ENCODE measurements at places on chromosomes 1 and 21.
A peak's percentile ranks its signal among the peaks of the same experiment; 100 is the strongest.

- DNase-seq = no peak
Measured at GRCh38 chr21:16421007-16421406, 691.2 kb downstream of the USP25 start.

- no peak for DNase-seq
Measured at GRCh38 chr1:115241309-115241708, 96.7 kb downstream of the NGF start.

DNA sequence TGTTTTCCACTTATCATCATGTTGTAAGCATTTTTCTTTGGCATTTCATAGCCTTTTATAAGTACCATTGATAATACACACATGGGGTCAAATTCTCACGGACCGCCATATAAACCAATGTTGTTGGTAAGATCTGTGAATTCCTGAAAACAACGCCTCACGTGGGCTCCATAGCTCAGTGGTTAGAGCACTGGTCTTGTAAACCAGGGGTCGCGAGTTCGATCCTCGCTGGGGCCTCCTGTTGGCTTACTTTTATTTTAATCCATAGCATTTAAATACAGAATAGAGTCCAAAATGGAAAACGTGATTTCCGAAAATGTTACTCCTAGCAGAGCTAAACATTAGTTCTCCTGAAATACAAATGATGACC, 83.1 kb downstream of the HHIPL2 start:
- peak; percentile 19 for DNase-seq

- peak; percentile 59 for DNase-seq
Measured at GRCh38 chr1:112507921-112508277, 866 bp upstream of the WNT2B start.

- no peak for DNase-seq
Measured at GRCh38 chr1:23593556-23594148, 34.4 kb upstream of the ID3 start.

- no peak for DNase-seq
Measured at GRCh38 chr1:233033361-233033760, 83.0 kb downstream of the NTPCR start.

DNA sequence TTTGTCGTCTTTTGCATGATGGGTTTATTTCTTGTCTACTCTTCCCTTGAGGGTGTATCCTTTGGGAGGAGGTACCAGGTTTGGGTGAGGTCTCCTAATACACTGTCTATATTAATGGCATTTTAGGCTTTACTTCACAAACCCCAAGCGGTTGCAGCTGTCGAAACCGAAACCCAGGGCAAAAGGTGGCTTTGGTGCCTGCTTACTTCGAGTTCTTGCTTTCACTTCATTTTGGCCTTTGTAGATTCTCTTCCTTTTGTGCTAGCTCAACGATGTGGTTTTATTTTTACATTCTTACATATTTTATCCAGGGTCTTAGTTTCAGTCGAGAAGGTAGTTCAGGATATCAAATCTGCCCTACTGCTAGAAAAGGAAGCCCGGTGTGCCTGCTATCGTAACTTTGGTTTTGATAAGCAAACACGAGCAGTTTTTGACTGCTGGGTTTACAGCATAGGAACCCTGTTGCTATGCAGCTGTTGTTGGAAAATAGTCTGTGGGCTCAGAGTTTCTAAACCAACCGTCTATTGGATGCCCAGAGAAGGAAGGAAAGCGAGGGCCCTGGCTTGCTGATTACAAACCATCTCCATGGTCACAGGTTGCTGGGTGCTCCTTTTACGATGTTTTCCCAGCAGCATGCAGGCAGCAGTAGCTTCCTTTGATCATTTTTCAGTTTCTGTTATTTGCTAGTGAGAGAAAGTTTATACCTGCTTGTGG, 9.8 kb upstream of the TSPAN2 start:
- DNase-seq = no peak

GRCh38 chr1:73998348-73998959, 199.5 kb downstream of the LRRIQ3 start:
- no peak for DNase-seq

DNA sequence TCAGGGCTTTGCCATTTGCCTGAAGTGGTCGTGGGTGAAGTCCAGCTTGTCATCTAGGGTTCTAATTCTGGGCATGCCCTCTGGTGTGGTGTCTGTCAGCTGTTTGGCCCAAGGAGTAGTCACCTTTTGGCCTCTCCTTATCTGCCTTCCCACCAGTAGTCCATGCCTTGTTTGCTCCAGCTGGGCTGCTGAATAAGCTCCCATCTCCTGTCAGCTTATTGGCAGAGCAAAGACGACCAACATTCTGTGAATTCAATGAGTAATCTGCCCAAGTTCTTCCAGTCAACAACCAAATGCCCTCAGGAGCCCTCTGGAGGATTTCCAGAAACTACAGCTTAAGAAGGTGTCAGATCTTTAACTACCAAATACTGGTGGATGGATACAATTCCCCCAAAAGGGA, 7.0 kb downstream of the BCAN start:
- peak; percentile 81 for DNase-seq

GRCh38 chr21:16969636-16970035, 543.2 kb upstream of the CXADR start:
- DNase-seq = no peak

- peak; percentile 14 for DNase-seq
Measured at GRCh38 chr1:21818656-21819055, 6.6 kb downstream of the LDLRAD2 start.

GRCh38 chr1:115402753-115403184, 64.7 kb upstream of the NGF start:
- no peak for DNase-seq

DNA sequence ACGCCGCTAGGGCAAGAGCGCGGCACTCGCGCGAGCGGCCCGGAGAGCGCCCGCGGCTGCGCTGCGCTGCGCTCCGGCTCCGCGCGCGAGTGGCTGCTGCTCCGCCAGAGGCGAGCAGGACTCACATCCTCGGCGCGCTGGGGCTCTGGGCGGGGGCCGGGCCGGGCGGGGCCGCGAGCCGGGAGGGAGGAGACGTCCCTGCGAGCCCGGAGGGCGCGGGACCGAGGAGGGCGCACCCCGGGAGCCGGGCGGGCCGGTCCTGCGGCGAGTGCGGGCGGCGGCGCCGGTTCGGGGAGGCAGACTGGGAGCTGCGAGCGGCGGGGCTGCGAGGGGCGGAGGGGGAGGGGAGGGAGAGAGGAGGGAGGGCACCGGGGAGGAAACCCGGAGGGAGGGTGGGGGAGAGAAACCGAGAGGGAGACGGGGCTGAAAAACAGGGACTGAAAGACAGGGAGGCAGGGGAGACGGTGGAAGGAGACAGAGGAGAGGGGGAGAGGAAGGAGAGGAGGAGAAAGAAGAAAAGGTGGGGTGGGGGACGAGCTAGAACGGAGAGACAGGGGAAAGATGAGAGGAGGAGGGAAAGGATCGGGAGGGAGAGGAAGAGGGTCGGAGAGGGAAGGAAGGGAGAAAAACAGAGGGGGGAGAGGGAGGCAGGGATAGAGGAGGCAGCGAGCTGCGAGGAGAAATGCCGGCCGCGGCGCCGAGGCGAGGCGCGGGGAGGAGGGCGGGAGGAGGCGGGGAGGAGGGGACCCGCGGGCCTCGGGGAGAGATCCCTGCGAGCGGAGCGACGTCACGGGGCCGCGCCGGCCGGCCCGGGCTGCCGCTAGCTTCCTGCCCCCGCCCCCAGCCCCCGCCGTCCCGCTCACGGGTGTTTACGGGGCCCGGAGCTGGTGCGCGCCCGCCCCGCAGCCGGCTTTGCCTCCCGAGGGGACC, at the start of gene CAMK2N1:
CAMK2N1 (minus strand) TSS at position 684 of the 930 bp plus-strand sequence. CDS start 831 bp downstream, outside the sequence.
- DNase-seq = peak; percentile 27

GRCh38 chr1:18118491-18118890, 10.9 kb downstream of the IGSF21 start:
- no peak for DNase-seq

GRCh38 chr1:207973898-207974568, 63.1 kb upstream of the CD34 start:
- no peak for DNase-seq

DNA sequence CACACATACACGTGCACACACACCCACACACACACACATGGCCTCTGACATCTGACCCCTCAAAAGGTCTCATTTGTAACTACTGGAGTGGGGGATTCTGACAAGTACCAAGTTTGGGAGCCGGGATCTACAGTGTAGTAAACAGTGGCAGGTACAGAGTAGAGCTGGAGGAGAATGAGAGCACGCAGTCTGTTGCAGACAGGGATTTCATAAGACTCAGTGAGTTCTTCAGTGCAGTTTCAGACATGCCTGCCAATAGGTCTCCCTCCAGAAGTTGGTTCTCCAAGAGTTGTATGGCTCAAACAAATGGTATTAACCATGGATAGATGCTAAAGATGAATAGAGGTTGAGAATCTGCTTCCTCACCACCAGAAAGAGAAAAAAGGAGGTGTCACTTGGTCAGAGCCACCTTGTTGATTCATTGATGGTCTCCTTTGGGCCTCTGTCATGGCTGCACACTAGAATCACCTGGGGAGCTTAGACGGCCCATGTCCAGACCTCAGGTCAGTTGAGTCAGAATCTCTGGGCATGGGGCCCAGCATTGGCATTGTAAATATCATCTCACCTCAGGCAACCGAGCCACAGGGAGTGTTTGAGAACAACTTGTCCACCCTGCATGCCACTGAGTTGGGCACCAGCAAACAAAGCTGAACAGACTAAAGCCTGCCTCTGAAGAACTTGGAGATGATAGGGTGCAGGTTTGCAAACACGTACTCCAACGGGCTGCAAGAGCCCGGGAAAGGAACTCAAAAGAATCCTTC, 122.1 kb downstream of the EDEM3 start:
- no peak for DNase-seq

DNA sequence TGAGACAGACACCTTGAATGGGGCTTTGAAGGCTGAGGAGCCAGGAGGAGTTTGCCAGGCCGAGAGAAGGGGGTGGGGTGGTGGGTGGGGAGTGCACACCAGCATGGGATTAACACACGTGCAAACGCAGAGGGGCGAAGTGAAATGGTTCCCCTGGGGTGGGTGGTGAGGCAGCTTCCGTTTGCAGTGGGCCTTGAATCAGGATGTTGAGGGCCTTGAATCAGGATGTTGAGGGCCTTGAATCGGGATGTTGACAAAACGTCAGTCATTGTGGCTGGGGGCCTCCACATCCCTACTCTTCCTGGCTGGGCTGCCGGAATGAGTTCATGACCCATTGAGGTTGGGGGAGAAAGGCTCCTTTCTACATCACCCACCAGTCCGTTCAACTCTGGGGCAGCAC, 16.6 kb downstream of the LDLRAP1 start:
- no peak for DNase-seq

- no peak for DNase-seq
Measured at GRCh38 chr1:171801487-171801891, 20.0 kb downstream of the METTL13 start.

DNA sequence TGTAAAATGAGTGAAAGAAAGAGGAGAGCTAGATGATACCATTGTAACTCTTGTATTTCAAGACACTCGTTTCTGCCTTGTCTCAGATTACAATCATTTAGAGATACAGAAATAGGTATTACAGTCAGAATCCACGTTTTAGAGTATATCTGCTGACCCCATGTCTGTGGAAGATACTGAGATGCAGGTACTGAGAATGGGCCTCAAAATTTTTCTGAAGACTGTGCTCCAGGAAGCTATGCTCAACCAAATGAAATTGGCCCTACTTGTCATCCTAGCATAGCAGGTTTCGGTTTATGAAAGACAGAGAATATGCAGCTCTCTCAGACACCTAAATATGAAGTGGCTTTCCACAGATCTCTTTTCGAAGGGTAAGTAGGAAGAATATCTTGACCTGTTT, 6.0 kb upstream of the WARS2 start:
- DNase-seq = no peak

DNA sequence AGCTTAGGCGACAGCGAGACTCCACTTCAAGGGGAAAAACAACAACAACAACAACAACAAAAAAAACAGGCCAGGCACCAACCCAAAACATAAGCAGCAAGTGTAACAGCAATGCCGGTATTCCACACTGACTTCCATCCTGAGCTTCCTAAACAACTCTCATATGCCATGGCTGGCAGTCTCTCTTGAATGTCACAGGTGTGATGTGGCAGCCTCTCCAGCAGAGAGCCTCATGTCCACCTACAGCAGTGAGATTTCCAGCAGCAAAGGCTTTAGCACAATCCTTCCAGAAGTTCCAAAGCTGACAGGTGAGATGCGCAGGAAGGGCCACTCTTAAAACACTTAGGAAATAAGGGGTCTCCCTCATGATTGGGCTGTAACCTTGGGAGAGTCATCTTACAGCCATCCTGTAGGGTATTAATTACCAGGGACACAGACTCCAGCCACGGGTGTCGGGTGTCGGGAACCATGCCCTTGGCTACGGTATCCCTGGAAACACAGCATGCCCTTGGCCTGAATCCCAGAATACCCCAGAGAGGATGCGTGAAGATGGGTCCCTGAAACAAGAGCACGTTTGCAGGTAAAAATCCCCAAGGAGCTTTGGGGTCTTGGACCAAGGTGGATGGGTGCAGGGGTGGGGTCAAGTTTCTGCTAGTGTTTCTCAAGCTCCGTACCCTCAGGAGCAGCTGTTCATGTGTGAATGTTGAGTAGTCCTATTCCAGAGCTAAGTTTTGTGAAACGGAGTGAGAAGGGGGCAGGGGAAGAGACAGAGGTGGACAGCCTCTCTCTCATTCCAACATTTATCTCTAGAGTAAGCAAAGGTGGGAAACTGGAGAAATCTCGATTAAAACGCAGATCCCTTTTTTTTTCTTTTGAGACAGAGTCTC, 31.4 kb downstream of the CLSTN1 start:
- no peak for DNase-seq

DNA sequence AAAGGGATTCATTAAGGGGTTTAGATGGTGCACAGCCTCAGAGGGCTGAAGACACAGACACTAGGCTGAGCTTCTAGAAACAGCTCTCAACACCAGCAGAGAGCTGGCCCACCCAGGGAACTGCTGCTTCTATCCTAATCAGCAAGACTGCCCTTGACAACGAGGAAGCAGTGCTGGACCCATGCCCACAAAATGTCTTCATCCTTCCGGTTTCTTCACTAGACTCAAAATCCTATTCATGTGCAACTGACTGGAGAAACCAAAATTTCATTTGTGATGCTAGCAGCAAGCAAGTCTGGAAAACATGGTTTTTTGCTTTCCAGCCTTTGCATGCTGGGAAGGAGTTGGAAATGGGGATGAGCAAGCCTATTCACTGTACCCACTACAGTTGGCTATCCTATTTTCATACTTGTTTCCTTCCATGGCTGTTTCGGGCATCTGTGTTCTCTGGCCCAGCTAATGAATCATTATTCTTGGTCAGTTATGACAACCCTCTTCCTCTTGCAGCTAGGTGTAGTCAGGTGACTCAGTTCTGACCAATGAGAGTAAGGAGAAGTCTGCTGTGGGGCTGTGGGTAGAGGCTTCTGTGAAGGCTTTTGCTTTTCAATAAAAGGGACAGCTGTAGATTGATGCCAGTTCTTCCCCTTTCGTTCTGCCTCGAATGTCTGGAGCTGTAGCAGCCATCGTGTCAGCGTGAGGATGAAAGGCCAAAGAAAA, 14.6 kb upstream of the TMEM61 start:
- no peak for DNase-seq
